ENCODE measurements at places on chromosomes 7 and 10. TPM values are rescaled to one million over a fixed set of nuclear protein-coding genes. Genes with fewer than 3 reads are reported as not detected.

Gene KLF14
- total RNA-seq: not detected

Gene AZGP1
- not detected for total RNA-seq

Gene GFRA1
- 6.6 TPM for total RNA-seq

Gene OIT3
- not detected for total RNA-seq

Gene NPC1L1
- not detected for total RNA-seq

Gene NEURL1
- total RNA-seq: 0.14 TPM

Gene HTR5A
- total RNA-seq: not detected

Gene ECHS1
- total RNA-seq: 116 TPM

Gene GNGT1
- not detected for total RNA-seq

Gene MBL2
- not detected for total RNA-seq

Gene NPFFR1
- total RNA-seq: not detected

Gene UCN3
- not detected for total RNA-seq

Gene IDI2
- not detected for total RNA-seq

Gene MRPS16
- 106 TPM for total RNA-seq

Gene TBXAS1
- total RNA-seq: 0.57 TPM

Gene HSPA12A
- total RNA-seq: 16.6 TPM

Gene PTF1A
- total RNA-seq: not detected

Gene GPR146
- 0.72 TPM for total RNA-seq

Gene FAM237B
- total RNA-seq: not detected

Gene TAS2R41
- total RNA-seq: not detected

Gene OR2A1
- total RNA-seq: not detected

Gene TEX36
- 0.29 TPM for total RNA-seq

Gene PAX4
- not detected for total RNA-seq

Gene KIF20B
- 31.3 TPM for total RNA-seq

Gene CPA5
- total RNA-seq: not detected

Gene HOXA7
- 7.8 TPM for total RNA-seq

Gene TRIM50
- not detected for total RNA-seq

Gene TMEM254
- 11.7 TPM for total RNA-seq

Gene PPP1R17
- total RNA-seq: not detected

Gene SLC18A3
- total RNA-seq: not detected

Gene CYP2C19
- not detected for total RNA-seq

Gene DDC
- total RNA-seq: not detected

Gene HDAC9
- total RNA-seq: 14.0 TPM

Gene ZNF488
- 0.07 TPM for total RNA-seq

Gene METTL27
- 6.5 TPM for total RNA-seq

Gene NCAPG2
- total RNA-seq: 45.1 TPM

Gene PSPH
- 22.2 TPM for total RNA-seq

Gene JAKMIP3
- 0.15 TPM for total RNA-seq

Gene INMT
- not detected for total RNA-seq

Gene CACNB2
- total RNA-seq: not detected

Gene PTN
- 1.8 TPM for total RNA-seq

Gene AKR1C8
- total RNA-seq: not detected

Gene ITIH5
- total RNA-seq: not detected

Gene SMO
- 0.10 TPM for total RNA-seq

Gene GRID2IP
- not detected for total RNA-seq

Gene DLX5
- not detected for total RNA-seq

Gene GPR158
- total RNA-seq: not detected

Gene TACR2
- not detected for total RNA-seq

Gene HACD1
- total RNA-seq: 132 TPM

Gene NKX2-3
- not detected for total RNA-seq

Gene HTRA1
- 53.1 TPM for total RNA-seq

Gene CCM2
- total RNA-seq: 57.8 TPM

Gene VIPR2
- total RNA-seq: not detected

Gene GOLGA7B
- total RNA-seq: not detected

Gene NUTM2D
- total RNA-seq: 0.82 TPM

Gene GIMAP1
- total RNA-seq: not detected

Gene NXPH1
- total RNA-seq: not detected

Gene COX15
- total RNA-seq: 40.0 TPM

Measured in HFFc6 (cell line).